ENCODE measurements at places on chromosomes 3 and 15.

- DNase-seq: no peak
Measured at GRCh38 chr3:48662145-48662752, 437 bp downstream of the CELSR3 start.

DNA sequence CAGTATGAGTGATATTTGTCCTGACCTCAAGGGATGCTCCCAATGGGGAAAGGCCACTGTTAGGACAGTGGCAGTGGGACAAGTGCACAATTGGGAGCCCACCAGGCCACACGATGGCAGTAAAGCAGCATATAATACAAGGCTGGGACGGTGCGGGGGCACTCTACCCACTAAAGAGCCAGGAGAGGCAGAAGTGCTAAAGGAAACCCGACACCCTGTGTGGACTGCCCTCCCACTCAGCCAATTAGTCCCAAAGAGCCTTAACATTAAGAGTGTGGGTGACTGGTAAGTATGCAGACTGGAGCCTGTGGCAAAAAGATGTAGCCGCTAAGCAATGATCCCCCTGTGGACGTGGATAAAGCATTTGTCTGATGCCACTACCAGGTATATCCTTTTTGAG lies 8.2 kb upstream of the ZNF589 start:
- DNase-seq: no peak

GRCh38 chr15:58593870-58594269 lies 155.6 kb downstream of the ADAM10 start:
- no peak for DNase-seq

DNA sequence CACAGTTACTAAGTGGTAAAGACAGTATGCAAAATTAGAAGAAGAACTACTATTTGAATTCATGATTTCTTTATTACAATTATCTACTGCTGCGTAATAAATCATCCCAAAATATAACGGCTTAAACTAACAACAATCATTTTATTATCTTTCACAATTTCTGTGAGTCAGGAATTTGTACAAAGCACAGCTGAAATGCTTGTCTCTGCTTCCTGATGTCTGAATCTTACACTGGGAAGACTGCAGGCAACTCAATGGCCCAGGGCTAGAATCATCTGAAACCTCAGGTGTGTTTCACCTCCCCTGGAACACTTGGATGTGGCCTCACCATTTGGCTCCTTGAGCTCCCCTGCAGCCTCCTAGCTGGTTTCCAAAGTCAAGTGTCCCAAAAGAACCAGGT lies 145.1 kb downstream of the MAGI1 start:
- DNase-seq: no peak

- no peak for DNase-seq
Measured at GRCh38 chr15:88246666-88247446, 9.7 kb downstream of the NTRK3 start.

DNA sequence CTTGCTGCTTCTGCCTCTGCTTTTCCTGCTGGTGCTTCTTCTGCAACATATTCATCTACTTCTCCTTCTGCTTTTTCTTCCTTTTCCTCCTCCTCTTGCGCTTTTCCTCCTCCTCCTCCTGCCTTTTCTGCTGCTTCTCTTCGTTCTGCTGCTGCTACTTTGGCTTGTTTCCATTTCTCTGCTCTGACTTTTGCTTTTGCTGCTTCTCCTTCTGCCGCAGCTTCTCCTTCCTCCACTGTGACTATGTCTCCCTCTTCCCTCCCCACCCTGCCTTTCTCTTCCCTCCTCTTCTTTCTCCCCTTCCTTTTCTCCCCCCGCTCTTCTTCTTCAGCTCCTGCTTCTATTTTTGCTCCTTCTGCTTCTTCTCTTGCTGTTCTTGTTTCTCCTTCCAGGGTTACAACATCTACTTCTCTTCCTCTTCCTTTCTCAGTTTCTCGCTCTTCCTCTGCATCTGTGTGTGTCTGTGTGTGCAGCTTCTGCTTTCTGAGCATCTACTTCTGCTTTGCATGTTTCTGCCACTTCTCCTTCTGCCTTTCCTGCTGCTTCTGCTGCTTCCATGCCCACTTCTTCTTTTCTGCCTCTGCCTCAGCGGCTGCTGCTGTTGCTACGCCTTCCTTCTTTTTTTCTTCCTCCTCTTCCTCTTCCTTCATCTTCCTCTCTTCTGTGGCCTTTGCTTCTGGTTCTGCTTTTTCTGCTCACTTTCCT lies 51.4 kb downstream of the FAM43A start:
- no peak for DNase-seq

DNA sequence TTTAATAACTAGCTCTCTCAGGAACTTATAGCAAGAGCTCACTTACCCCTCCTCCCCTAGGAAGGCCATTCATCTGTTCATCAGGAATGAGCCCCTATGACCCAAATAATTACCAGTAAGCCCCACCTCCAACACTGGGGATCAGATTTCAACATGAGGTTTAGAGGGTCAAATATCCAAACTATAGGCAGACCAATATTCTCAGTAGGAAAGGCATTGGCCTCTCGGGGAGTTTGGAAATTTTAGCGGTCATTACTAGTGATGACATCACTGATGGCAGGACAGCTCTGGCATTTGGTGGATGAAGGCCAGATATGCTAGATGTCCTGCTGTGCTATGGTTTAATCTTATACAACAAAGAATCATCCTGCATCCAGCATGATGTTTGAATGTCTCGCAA lies 15.2 kb upstream of the CD47 start:
- DNase-seq: no peak

GRCh38 chr3:139577909-139578308 lies 38.4 kb upstream of the RBP1 start:
- DNase-seq: no peak

GRCh38 chr3:56357266-56357665 lies 111.0 kb downstream of the ERC2 start:
- no peak for DNase-seq

DNA sequence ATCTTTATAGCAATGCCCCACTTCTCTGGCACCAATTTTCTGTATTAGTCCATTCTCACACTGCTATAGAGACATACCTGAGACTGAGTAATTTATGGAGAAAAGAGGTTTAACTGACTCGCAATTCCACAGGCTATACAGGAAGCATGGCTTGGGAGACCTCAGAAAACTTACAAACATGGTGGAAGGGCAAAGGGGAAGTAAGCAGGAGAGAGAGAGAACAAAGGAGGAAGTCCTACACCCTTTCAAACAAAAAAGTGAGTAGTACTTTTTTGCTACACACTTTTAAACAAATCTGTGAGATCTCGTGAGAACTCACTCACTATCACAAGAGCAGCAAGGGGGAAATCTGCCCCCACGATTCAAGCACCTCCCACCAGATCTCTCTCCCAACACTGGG lies 67.8 kb upstream of the ZBED2 start:
- DNase-seq: no peak

DNA sequence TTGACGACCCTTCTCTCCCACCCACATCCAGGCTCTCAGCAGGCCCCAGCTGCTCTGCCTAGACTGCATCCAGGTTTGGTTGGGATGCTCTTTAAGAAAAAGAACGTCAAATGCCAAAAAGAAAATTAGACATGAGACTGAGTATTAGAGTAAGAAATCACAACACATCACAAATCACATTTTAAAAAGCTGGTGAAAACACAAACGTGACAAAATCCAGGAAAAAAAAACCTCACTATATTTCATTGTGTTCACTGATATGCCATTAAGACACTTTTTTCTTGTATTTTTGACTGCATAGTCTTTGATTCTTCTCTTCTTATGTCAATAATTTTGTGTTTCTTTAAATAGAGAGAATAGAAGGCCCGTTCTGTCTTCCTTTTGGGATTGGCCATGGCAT lies 243.7 kb downstream of the TLE3 start:
- no peak for DNase-seq

GRCh38 chr15:71551566-71551965 lies 258.8 kb upstream of the NR2E3 start:
- no peak for DNase-seq

DNA sequence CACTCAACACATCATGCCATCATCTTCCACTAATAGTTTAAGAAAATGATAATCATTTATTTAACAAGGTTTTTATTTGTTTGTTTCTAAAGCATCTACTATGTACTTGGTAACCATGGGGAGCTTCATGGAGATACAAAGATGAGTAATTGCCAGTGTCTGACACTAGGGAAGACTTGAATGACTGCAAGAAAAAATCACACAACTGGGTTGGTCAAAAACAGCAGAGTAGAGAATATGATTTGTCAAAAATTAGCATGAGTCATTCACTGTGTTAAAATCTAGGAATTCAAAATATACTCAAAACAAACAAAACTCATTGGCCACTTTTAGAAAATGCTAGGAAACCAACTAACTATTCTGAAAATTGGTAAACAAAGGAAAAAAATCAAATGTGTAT lies 6.3 kb downstream of the BNC1 start:
- DNase-seq: no peak

- no peak for DNase-seq
Measured at GRCh38 chr3:141392897-141393734, 24.8 kb downstream of the ZBTB38 start.

DNA sequence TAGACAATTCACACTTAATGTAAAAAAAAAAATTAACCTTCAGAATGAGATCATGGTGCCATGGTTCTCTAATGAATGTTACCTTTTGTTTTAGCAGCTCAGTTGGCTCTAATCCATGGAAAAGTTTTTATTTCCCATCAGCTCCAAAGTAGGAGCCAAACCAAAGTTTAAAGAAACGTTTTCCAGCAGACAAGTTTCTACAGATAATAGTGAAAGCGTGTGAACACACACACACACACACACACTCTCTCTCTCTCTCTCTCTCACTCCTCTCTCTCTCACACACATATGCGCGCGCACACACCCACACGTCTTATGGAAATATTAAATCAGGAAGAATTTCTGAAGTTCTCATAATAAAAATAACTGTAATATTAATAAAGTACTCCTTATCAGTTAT lies 46.9 kb downstream of the MBNL1 start:
- DNase-seq: no peak

DNA sequence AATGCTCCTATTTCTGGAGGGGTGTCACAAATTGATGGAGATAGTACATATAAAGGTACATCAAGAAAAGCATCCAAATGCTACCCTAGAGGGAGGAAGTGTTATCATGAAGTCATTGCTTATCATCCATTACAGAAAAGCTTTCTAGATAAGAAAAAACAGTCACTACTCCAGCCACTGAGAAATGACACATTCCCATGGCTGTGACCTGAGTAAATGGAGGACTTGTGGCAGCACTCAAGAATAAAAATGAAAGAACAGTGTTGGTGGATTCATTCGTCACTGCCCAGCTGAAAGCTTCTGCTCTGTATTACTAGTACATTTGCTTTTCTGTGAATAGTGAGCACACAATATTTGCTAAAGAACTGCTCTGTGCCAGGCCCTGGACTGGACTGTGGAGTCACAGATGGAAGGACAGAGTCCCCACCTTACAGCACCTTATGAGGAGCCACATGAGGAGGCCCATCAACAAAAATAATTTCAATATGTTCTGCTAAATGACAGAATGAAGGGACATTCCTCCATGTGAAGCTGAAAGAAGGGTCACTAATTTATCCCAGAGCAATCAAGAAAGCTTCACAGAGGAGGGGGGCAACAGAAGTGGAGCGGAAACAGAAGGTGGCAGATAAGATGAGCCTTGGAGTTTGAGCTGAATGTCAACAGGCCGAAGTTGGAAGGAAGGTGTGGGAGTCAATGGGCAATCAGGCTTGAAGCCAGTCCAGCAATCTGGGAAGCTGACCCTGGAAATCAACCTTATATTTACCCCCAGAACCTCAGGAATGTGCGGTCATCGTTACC lies 343.5 kb upstream of the TRIM42 start:
- no peak for DNase-seq

- DNase-seq: no peak
Measured at GRCh38 chr3:137071104-137071503, 113.3 kb downstream of the IL20RB start.

DNA sequence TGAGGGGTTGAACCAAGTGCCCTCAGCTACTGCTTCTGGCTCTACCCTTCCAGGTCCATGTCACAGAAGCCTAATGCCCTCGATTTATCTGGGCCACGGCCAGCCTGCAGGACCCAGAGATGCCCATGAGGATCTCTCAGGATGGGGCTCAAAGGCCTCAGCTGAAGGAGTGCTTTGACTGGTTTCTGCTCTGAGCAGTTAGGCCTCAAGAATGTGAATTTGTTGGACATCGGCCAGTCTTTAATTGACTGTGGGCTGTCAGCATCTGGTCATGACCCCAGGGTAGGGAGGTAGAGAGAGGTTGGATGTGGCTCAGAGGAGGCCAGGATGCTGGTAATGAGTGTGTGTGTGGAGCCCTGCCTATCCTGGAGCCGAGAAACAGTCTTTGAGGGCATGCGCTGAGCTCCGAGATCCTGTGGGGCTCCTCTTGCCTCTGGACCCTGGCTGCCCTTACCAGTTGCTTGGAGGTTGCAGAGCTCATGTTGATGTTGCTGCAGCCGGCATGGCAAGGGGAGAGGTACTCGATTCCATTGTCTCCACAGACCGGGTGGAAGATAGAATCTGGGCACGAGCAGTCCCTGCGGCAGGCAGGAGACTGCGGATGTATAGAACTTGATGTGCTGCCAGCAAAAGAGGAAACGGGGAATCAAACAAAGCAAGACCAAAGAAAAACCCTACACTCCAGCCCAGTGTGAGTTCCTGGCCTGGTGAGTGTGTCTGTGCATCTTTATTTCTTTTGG lies 49.1 kb upstream of the RAB6B start:
- DNase-seq: no peak

DNA sequence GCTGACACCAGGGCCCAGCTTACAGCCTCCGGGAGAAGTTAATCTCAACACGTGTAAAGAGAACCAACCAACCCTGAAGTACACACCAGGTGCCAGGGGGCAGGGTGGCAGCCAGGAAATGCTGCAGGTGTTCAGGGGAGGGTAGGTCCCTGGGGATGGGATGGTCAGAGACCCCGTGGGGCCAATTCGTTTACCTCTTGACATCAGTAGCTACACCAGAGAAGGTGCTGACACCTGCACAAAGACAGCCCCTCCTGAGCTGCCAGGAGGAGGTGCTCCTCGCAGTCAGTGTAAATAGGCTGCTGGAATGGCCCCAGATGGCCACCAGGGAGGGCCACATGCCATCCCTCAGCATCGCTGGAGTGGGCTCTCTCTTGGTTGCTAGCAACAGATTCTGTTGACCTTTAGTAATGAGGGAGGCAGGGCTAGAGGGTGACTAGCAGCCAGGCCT lies 52.8 kb downstream of the CORO2B start:
- no peak for DNase-seq

- DNase-seq: no peak
Measured at GRCh38 chr3:126891791-126892190, 91.1 kb upstream of the PLXNA1 start.

GRCh38 chr15:42101861-42102260 lies 7.5 kb upstream of the PLA2G4D start:
- DNase-seq: no peak

GRCh38 chr15:26852980-26853379 lies 13.9 kb upstream of the GABRA5 start:
- no peak for DNase-seq
